Vagina (tissue), 2 donors: ENCODE measurements at places on chromosomes 2 and 18.
A peak's percentile ranks its signal among the peaks of the same experiment; 100 is the strongest.

GRCh38 chr2:160826496-160826895 is 332.9 kb upstream of the RBMS1 start:
- no peaks in the 10 kb centered on the region for H3K27me3 ChIP-seq
- no peak overlapping the region for H3K4me3 ChIP-seq
- H3K36me3 ChIP-seq: no peaks in the 10 kb centered on the region
- no peak for DNase-seq

DNA sequence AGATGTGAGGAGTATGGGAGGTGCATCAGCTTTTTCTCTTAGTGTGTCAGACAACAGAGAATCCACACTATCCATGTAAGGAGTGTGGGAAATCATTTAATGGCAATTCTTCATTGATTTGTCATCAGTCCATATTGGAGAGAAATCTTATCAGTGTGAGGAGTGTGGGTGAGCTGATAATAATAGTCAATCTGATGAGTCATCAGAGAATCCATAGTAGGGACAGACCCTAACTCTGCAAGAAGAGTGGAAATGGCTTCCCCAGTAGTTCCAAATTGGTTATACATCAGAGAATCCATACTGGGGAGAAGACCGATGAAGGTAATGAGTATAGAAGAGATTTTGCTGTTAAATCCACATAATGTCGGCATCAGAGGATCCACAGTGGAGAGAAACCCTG is 150.5 kb upstream of the THUMPD2 start:
- no peaks in the 10 kb centered on the region for H3K4me1 ChIP-seq
- no peaks in the 10 kb centered on the region for H3K27me3 ChIP-seq
- no peak overlapping the region for H3K4me3 ChIP-seq
- no peak overlapping the region for H3K27ac ChIP-seq
- H3K36me3 ChIP-seq: no peaks in the 10 kb centered on the region

- H3K36me3 ChIP-seq: no peaks in the 10 kb centered on the region
- no peaks in the 10 kb centered on the region for H3K27me3 ChIP-seq
- no peak overlapping the region for H3K4me3 ChIP-seq
These were observed 120.0 kb upstream of the FSIP2 start for GRCh38 chr2:185618625-185619024.

DNA sequence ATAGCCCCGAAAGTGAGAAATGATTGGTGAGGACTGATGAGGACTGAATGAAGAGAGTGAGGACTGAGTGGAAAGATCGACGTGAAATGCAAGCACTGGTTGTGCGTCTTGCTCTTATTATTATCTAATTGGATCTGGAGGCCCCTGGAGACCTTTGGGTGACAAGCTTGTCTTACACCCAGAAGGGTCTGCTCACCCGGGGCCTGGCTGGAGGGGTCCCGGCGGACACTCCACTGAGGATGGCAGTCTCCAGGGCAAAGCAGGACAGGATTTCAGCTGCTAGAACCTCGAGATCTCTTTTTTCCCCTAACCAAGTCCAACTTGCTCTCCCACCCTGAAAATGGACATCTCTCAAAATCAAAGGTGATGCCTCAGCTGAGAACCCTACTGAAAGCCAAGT is 160.2 kb downstream of the MYT1L start:
- H3K4me3 ChIP-seq: no peak overlapping the region
- H3K36me3 ChIP-seq: no peaks in the 10 kb centered on the region
- no peaks in the 10 kb centered on the region for H3K27me3 ChIP-seq
- no peak for DNase-seq
- no peak overlapping the region for H3K27ac ChIP-seq
- no peaks in the 10 kb centered on the region for H3K4me1 ChIP-seq

- H3K4me1 ChIP-seq: peaks cover 4% of the 10 kb centered on the region
- H3K4me3 ChIP-seq: no peak overlapping the region
- H3K27me3 ChIP-seq: no peaks in the 10 kb centered on the region
- DNase-seq: no peak
These were observed 69.6 kb downstream of the PID1 start for GRCh38 chr2:229201521-229201920.

DNA sequence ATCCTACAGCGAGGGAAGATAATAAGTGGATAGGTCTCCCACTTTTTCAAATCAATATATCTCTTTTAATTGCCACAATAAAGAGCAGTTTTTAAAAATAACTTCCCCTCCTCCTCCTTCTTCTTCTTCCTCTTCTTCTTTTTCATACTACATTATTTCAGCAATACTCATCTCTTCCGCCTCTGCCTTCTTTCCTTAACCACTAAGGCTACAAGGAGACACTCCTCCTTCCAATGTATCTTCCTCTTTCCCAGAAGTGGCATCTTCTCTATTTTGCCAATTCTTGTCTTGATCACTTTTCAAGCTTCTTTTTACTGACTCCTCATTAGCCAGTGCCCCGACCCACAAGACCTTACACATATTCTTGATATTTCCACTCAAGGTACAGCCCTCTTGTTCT is 546.6 kb upstream of the CHAC2 start:
- no peaks in the 10 kb centered on the region for H3K36me3 ChIP-seq
- no peak for DNase-seq
- H3K27ac ChIP-seq: no peak overlapping the region
- no peaks in the 10 kb centered on the region for H3K27me3 ChIP-seq
- H3K4me1 ChIP-seq: no peaks in the 10 kb centered on the region

- no peaks in the 10 kb centered on the region for H3K36me3 ChIP-seq
- no peak overlapping the region for H3K4me3 ChIP-seq
- no peaks in the 10 kb centered on the region for H3K4me1 ChIP-seq
These were observed 1935.1 kb upstream of the PIK3C3 start for GRCh38 chr18:40019797-40020392.

DNA sequence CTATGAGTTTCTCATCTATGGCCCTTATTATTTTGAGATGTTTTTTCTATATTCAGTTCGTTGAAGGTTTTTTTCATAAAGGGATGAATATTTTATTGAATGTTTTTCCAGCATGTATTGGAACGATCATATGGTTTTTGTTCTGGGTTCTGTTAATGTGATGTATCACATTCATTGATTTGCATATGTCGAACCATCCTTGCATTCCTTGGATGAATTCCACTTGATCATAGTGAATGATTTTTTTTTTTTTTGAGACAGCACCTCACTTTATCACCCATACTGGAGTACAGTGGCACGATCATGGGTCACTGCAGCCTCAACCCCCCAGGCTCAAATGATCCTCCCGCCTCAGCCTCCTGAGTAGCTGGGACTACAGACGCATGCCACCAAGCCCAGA is 5.5 kb upstream of the NEMP2 start:
- H3K27ac ChIP-seq: no peak overlapping the region
- no peak overlapping the region for H3K4me3 ChIP-seq
- H3K4me1 ChIP-seq: no peaks in the 10 kb centered on the region
- H3K36me3 ChIP-seq: no peaks in the 10 kb centered on the region
- no peak for DNase-seq

- H3K36me3 ChIP-seq: no peaks in the 10 kb centered on the region
- DNase-seq: no peak
- H3K27me3 ChIP-seq: no peaks in the 10 kb centered on the region
- H3K4me3 ChIP-seq: no peak overlapping the region
These were observed 115.6 kb downstream of the SMAD7 start for GRCh38 chr18:48835119-48835518.

GRCh38 chr2:85577386-85578242 is at the start of gene VAMP8:
Gene VAMP8 (plus strand): TSS chr2:85577586. CDS start chr2:85577647, 61 bp downstream.
- no peaks in the 10 kb centered on the region for H3K36me3 ChIP-seq
- peak within 1 kb of the TSS; percentile 44 for H3K4me3 ChIP-seq
- H3K27me3 ChIP-seq: no peaks in the 10 kb centered on the region
- peak within 1 kb of the TSS; percentile 45 for H3K27ac ChIP-seq
- no peak for DNase-seq
- H3K4me1 ChIP-seq: peaks cover 23% of the 10 kb centered on the region

DNA sequence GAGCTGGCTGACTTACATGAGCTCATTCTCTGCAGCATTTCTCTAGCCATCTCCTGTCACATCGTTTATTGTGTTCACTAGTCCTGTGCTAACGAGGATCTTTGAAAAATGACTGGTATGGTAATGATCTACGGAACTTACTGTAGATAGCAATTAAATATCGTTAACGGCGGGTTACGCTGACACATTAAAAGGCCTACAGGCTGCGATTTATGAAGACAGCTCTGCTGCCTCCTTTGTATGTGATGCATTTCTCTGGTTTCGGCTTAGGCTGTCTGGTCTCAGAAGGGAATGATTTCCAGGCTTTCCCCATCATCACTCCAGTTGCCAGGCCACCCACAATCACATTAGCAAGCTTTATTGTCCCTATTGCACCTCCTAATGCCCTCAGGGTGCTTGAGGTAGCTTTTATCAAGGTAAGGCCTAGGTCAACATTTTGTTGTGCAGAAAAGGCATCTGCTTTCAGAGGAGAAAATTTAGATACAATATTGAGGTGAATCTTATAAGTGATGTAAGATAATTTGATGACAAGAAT is 284.4 kb downstream of the SOX11 start:
- no peak for DNase-seq
- no peaks in the 10 kb centered on the region for H3K4me1 ChIP-seq
- H3K4me3 ChIP-seq: no peak overlapping the region
- H3K27me3 ChIP-seq: no peaks in the 10 kb centered on the region

DNA sequence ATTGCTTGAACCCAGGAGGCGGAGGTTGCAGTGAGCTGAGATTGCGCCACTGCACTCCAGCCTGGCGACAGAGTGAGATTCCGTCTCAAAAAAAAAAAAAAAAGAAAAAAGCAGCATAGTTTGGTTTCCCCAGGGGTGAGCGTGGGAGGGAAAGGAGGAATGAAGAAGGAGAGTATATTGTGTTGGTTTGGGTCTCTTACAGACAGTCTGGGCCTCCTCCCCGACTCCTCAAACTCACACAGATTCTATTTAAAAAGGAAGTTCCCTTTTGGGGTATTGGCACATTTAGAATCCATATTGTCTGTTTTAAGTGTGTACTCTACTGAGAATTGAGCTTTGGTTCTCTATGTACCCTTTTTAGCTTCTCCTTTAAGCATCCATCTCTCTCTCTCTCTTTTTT is 27.4 kb upstream of the SLC20A1 start:
- no peak overlapping the region for H3K27ac ChIP-seq
- no peaks in the 10 kb centered on the region for H3K4me1 ChIP-seq
- H3K27me3 ChIP-seq: no peaks in the 10 kb centered on the region
- no peaks in the 10 kb centered on the region for H3K36me3 ChIP-seq
- no peak overlapping the region for H3K4me3 ChIP-seq

- no peak for DNase-seq
- peaks cover 17% of the 10 kb centered on the region for H3K4me1 ChIP-seq
- no peaks in the 10 kb centered on the region for H3K36me3 ChIP-seq
- no peak overlapping the region for H3K4me3 ChIP-seq
- no peaks in the 10 kb centered on the region for H3K27me3 ChIP-seq
- no peak overlapping the region for H3K27ac ChIP-seq
These were observed 25.4 kb downstream of the POLR1A start for GRCh38 chr2:86079981-86080911.

DNA sequence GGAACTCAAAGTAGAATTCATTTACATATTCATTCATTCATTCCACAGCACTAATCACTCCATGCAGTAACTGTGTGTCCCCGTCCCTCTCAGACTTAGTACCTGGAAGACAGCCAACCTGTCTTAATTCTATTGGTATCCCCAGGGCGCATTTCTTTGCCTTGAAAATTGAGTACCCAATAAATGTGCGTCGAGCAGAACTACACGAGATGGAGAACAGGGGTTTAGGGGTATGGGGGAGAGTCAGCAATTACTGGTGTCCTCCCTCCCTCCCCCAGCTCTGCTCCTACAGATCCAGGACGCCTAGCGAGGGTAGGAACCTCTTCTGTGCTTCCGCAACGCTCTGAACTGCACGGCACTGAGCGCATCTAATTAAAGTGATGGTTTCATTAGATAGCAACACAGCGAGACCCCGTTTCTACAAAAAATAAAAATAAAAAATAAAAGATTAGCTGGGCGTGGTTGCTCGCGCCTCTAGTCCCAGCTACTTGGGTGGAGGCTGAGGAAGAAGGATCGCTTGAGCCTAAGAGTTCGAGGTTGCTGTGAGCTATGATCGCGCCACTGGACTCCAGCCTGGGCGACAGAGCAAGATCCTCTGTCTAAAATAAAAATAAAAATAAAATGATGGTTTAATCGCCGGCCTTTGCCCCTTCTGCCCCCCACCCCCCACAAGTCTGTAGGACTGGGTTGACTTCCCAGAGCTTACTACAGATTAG is 614 bp upstream of the FKBP1B start:
- H3K27ac ChIP-seq: peak overlapping the region; percentile 82
- no peak for DNase-seq
- peaks cover 35% of the 10 kb centered on the region for H3K4me1 ChIP-seq
- no peaks in the 10 kb centered on the region for H3K36me3 ChIP-seq
- H3K27me3 ChIP-seq: no peaks in the 10 kb centered on the region
- peak overlapping the region; percentile 81 for H3K4me3 ChIP-seq

DNA sequence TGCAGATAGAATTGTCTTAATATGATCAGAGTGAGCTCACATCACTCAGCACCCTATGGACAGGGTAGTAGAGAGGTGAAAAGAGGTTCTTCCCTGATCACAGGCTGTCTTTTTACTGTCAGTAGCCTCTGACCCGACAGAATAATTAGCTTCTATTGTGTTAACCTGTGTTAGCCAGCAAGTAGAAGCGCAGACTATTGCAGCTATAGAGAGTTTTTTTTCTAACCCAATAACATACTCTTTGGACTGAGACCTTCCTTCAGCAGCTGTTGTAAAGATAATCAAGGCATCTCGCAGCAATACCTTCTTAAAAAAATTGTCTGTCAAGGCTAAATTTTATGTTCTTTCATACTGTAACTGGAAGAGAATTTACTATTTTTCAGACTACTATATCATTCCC is 670.4 kb downstream of the ADCYAP1 start:
- H3K27ac ChIP-seq: no peak overlapping the region
- no peaks in the 10 kb centered on the region for H3K27me3 ChIP-seq
- H3K4me1 ChIP-seq: no peaks in the 10 kb centered on the region
- no peak overlapping the region for H3K4me3 ChIP-seq
- H3K36me3 ChIP-seq: no peaks in the 10 kb centered on the region

DNA sequence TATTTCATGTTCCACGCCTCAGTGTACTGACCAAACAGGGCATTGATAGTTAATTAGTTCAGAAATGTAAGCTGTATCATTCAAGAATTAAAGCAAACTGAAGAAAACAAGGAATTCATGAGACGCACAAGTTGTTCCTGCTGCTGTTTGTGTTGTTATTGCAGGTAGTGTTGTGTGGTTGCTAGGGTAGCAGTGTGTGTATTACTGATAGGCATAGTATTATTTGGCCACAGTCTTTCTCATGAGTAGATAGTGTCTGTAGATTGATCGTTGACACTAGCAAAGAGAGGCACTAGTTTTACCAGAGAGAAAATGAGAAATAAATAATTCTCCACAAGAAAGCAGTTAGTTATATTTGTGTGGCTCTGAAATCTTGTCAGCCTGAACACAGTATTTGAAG is 548.6 kb downstream of the LRP1B start:
- no peak for DNase-seq
- H3K4me3 ChIP-seq: no peak overlapping the region
- H3K27me3 ChIP-seq: no peaks in the 10 kb centered on the region
- no peaks in the 10 kb centered on the region for H3K4me1 ChIP-seq

GRCh38 chr2:202064171-202064880 is 8.7 kb upstream of the KIAA2012 start:
- peaks cover 16% of the 10 kb centered on the region for H3K4me1 ChIP-seq
- peak overlapping the region; percentile 48 for H3K27ac ChIP-seq
- no peak for DNase-seq
- no peaks in the 10 kb centered on the region for H3K27me3 ChIP-seq
- H3K36me3 ChIP-seq: no peaks in the 10 kb centered on the region
- H3K4me3 ChIP-seq: no peak overlapping the region
